Naive thymus-derived CD4-positive, alpha-beta T cell (primary cell): ENCODE measurements at places on chromosomes 6 and 20.

DNA sequence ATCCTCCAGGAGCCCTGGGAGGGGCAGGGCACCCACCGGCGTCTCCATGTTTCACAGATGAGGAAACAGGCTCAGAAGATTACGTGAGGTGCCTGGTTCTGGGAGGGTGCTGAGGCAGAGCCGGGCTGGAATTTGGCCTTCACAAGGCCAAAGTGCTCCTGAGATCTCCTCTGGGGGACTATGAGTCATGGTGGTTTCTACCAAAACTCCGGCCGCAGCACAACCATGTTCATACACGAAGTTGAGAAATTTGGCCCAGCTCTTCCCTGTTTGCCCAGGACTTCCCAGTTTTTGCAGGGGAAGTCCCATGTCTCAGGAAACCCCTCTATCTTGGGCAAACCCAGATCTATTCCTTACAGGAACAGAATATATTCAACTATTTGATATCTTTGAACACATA, 172.9 kb upstream of the CDYL start:
- H3K4me1 ChIP-seq = no peaks in the 10 kb centered on the region
- no peaks in the 10 kb centered on the region for H3K36me3 ChIP-seq
- H3K27me3 ChIP-seq = no peaks in the 10 kb centered on the region
- no peak overlapping the region for H3K4me3 ChIP-seq
- no peak for DNase-seq

- H3K4me3 ChIP-seq = no peak overlapping the region
- H3K27me3 ChIP-seq = no peaks in the 10 kb centered on the region
- no peak for DNase-seq
- H3K36me3 ChIP-seq = peaks cover 26% of the 10 kb centered on the region
- no peak overlapping the region for H3K27ac ChIP-seq
Measured at GRCh38 chr20:45361793-45362192, 1.2 kb upstream of the SYS1 start.

DNA sequence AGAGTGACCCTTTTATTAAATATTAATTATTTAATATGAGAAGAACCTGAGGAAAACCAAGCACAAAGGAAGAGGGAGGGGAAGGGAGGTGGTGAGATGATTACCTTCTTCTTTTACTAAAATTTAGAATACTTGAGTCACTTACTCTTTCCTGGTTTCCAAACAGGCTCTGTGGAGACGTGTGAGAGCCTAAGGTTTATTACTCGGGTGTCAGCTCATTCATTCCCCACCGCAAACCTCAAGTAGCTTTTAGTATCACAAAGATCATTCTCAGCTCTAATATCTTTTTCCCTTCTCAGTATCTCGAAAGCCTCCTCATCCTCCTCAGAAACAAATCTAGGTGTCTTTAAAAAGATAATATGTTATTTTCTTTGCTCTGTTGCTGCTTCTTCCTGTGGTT, 497.2 kb upstream of the JARID2 start:
- H3K4me3 ChIP-seq = no peak overlapping the region
- H3K4me1 ChIP-seq = no peaks in the 10 kb centered on the region
- no peaks in the 10 kb centered on the region for H3K36me3 ChIP-seq
- H3K27ac ChIP-seq = no peak overlapping the region
- no peak for DNase-seq

GRCh38 chr20:24206995-24207394, 218.4 kb upstream of the GGTLC1 start:
- H3K27me3 ChIP-seq = no peaks in the 10 kb centered on the region
- no peaks in the 10 kb centered on the region for H3K36me3 ChIP-seq
- no peak for DNase-seq
- no peak overlapping the region for H3K27ac ChIP-seq

DNA sequence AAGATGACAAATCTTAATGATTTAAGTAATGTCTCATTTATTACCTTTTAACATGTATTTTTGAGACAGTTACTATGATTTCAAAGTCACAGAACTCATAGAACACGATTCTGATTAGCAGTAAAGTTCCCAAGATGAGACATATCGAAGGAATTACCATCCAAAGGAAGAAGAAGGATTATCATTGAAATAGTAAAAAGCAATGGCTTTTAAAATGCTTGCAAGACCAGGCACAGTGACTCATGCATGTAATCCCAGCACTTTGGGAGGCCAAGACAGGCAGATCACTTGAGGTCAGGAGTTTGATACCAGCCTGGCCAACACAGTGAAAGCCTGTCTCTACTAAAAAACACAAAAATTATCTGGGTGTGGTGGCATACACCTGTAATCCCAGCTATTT, 219.2 kb downstream of the KHDC1L start:
- no peak overlapping the region for H3K27ac ChIP-seq
- H3K4me3 ChIP-seq = no peak overlapping the region
- no peaks in the 10 kb centered on the region for H3K27me3 ChIP-seq

- H3K27me3 ChIP-seq = no peaks in the 10 kb centered on the region
- no peaks in the 10 kb centered on the region for H3K4me1 ChIP-seq
- H3K36me3 ChIP-seq = no peaks in the 10 kb centered on the region
- no peak overlapping the region for H3K27ac ChIP-seq
Measured at GRCh38 chr6:140494321-140495108, 1120.1 kb upstream of the CITED2 start.

- no peak overlapping the region for H3K4me3 ChIP-seq
- no peaks in the 10 kb centered on the region for H3K36me3 ChIP-seq
- H3K27me3 ChIP-seq = no peaks in the 10 kb centered on the region
- no peak for DNase-seq
- no peak overlapping the region for H3K27ac ChIP-seq
Measured at GRCh38 chr6:8760951-8761350, 325.6 kb upstream of the SLC35B3 start.

DNA sequence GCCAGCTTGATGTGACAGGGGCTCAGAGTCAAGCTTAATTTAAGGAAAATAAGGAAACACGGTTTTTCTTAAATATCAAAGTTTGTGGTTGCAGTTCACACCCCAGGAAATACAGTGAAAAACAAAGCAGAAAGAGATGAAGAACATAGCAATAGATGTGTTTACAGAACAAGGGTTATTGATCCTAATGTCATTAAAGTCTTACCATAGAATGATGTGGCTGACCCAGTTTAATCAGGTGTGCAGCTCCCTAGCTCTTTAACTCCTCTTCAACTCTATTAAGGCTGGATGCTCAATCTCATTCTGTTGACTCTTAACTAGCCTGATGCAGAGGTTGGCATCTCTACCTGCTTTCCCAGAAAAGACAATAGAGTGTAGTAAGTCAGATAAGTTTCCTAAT, 7.5 kb upstream of the GTF3C6 start:
- DNase-seq = no peak
- no peaks in the 10 kb centered on the region for H3K36me3 ChIP-seq
- no peaks in the 10 kb centered on the region for H3K4me1 ChIP-seq
- H3K4me3 ChIP-seq = no peak overlapping the region
- no peak overlapping the region for H3K27ac ChIP-seq

DNA sequence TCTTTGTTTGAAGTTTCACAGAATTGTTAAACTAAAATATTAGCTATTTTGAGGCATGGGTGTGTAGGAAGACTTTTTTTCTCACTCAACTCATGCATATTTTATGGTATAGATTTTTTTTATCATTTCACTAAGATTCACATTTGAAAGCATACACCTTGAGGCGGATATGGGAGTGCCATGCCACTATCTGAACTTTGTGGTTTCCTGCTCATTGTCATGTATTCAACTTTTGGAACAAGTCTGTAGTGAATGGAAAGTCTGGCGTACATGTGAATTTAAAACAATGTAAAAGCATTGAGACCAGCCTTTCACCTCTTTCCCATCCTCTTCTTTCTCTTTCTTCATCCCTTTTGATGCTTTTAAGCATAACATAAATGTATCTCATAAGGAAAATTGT, 147.9 kb downstream of the TPBG start:
- H3K27me3 ChIP-seq = no peaks in the 10 kb centered on the region
- no peaks in the 10 kb centered on the region for H3K4me1 ChIP-seq
- no peaks in the 10 kb centered on the region for H3K36me3 ChIP-seq
- DNase-seq = no peak
- no peak overlapping the region for H3K4me3 ChIP-seq

- H3K36me3 ChIP-seq = no peaks in the 10 kb centered on the region
- no peak for DNase-seq
- no peaks in the 10 kb centered on the region for H3K27me3 ChIP-seq
- H3K4me3 ChIP-seq = no peak overlapping the region
- no peaks in the 10 kb centered on the region for H3K4me1 ChIP-seq
- H3K27ac ChIP-seq = no peak overlapping the region
Measured at GRCh38 chr20:59661621-59662020, 57.3 kb downstream of the PHACTR3 start.

DNA sequence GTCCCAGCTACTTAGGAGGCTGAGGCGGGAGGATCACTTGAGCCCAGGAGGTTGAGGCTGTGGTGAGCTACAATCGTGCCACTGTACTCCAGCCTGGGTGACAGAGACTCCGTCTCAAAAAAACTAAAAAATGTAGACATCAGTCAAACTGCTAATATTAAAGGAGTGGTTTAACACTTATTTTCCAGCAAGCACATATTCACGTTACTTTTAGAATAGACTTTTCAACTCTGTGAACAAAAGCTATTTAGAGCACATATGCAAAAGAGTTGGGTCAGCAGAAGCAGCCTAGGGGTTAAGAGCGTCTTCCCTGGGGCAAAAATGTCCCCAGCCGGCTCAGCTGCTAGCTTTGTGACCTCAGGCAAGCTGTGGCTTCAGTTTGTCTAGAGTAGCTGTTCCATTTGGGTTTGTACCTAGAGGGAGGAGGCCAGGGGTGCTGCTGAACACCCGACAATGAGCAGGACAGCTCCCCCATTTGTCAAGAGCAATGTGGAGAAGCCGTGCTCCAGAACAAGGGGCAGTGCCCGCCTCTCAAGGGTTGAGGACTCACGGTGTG, 62.5 kb upstream of the PTGIS start:
- no peak overlapping the region for H3K4me3 ChIP-seq
- no peak for DNase-seq
- H3K4me1 ChIP-seq = no peaks in the 10 kb centered on the region
